Stimulated activated CD8-positive, alpha-beta memory T cell treated with anti-CD3 and anti-CD28 coated beads, Interleukin-4, amount 100 ng/mL, for 48 hours (primary cell): ENCODE measurements at places on chromosomes 3 and 15.

GRCh38 chr15:26773067-26773877 is 406 bp upstream of the GABRB3 start:
- DNase-seq = no peak

DNA sequence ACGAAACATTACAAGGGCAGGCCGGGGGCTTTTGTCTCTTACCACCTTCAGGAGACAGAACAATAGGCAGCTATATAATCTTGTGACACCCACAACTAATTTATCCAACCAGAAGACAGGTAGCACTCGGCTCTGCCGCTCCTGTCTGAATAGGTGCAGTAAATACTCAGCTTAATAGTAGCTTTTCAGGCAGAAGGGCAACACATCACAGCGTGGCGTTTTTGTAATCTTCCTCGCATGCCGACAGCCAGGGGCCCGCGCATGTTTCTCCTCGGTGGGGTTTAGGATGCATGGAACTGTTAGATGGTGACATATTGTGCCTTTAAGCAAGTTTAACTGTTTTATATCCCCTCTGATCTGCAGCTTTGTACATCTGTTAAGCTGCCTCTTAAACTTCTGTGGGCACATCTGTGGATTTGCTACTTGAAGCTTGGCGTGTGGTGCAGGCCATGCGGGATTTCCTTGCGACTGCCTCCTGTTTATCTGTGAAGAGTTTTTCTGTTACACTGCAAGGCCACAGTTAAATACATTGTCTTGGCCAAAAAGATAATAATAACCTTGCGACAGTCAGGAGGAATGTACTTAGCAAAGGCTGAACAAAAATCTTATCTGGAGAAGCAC is 123.2 kb upstream of the BNIP2 start:
- no peak for DNase-seq

DNA sequence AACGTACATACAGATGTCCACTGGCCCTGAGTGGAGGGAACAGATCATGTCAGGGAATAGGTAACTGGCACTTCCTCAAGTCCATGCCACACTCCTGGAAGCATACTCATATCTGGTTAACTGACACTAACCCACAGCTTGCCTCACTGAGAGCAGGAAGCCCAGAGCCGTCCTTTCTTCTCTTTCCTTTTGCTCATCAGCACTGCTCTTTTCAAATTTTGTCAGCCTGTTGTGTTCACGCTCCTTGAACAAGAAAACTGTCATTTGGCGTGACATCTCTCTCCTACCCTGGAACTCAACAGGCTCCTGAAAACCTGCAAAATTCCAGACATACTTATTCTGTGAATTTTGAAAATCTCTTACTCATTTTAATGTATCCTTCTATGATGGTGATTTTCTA is 360.2 kb downstream of the MAGI1 start:
- DNase-seq = no peak

DNA sequence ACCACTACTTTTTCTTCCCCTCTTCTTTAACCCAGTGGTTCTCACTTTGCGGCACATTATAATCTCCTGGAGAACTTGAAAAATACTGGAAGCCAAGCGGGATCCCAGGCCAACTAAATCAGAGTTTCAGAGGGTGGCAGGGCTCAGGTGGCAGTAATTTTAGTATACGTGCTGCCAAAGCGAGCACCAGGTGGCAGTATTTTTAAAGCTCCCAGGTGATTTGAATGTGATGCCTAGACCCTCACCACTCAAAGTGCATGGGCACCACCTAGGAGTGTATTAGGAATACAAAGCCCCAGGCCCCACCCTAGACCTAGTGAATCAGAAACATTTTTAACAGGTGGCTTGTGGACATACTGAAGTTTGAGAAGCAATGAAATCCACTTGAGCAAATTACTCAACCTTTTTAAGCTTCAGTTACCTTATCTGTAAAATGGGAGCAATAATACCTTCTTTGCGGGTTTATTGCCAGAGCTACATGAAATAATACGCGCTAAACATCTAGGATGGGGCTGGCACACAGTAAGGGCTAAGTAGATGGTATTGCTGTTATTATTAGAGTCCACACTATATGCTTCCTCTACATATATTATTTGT is 8.3 kb downstream of the B3GALNT1 start:
- no peak for DNase-seq

DNA sequence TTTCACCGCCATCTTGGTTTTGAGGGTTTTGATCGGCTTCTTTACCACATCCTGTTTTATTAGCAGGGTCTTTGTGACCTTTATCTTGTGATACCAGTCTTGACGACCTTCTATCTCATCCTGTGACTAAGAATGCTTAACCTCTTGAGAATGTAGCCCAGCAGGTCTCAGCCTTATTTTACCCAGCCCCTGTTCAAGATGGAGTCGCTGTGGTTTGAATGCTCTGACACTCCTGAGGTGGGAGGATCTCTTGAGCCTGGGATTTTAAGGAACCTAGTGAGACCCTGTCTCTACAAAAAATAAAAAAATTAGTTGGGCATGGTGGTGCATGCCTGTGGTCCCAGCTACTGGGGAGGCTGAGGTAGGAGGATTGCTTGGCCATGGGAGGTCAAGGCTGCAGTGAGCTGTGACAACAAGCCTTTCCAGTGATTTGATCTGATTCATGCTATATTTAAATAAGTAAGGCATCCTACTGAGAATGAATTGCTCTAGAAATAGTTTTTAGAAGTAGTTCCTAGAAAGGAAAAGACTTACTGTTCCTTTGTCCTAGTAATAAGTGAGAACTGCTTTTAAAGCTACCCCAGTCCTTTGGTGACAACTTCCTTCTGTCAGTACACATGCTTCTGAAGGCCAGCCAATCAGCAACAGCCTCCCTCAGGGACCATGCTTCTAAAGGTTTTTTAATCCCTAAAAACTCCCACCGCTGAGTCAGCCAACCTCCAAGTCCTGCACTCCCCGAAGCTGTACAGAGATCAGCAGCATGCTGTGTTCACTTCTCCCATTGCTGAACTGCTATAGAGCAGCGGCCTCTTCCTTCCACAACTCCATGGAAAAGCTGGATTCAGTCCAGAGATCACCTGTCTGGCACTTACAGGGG is 9.1 kb upstream of the CEMIP start:
- DNase-seq = no peak

DNA sequence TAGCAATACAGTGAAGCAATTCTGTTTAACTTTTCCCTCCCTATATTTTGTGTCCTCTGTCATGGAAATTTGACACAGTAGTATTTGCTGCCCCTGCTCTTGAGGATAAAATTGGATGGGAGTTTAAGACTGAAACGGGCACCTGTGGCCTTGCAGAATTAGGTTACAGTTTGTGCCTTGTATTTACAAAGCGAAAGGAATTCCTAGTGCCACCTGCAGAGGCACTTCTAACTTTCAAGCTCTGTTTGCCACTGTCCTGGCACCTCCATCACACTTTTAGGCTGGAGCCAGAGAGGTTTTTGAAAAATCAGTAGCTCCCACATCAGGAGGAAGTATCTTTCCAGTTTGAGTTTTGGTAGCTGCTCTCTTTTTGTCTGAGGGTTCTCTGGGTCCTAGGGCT is 39.5 kb downstream of the CD86 start:
- DNase-seq = no peak

DNA sequence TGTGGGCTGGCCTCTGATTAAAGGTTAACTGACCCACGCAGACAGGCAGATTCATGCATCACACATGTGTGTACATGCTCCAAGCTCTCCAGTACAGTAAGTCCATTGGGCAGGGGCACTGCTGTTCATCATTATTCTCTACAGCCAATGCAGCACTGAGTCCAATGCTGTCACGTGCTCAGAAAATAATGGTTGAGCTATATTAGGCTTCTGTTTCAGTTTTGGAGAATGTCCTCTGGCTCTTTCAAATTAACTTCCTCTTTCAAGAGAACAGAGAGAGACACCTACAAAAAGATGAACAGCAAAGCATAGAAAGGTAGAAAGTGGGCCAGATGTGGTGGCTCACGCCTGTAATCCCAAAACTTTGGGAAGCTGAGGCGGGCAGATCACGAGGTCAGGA is 202.6 kb downstream of the MEX3B start:
- no peak for DNase-seq

DNA sequence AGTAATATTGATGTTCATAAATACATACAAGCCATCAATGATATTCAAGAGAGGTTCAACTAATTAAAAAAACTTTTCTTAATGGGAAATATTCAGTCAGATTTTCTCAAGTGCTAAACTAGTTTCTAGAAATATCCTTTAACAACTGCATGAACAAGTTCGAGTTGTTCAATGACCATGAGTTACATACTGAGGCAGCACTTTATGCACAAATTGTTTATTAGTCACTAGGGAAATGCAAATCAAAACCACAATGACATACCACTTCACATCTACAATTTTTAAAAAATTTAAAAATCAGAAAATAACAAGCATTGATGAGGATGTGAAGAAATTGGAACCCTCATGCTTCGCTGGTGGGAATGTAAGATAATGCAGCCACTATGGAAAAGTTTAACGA is 62.4 kb downstream of the RAD18 start:
- DNase-seq = no peak

GRCh38 chr3:159806412-159806811 is 182.2 kb upstream of the IL12A start:
- DNase-seq = no peak

DNA sequence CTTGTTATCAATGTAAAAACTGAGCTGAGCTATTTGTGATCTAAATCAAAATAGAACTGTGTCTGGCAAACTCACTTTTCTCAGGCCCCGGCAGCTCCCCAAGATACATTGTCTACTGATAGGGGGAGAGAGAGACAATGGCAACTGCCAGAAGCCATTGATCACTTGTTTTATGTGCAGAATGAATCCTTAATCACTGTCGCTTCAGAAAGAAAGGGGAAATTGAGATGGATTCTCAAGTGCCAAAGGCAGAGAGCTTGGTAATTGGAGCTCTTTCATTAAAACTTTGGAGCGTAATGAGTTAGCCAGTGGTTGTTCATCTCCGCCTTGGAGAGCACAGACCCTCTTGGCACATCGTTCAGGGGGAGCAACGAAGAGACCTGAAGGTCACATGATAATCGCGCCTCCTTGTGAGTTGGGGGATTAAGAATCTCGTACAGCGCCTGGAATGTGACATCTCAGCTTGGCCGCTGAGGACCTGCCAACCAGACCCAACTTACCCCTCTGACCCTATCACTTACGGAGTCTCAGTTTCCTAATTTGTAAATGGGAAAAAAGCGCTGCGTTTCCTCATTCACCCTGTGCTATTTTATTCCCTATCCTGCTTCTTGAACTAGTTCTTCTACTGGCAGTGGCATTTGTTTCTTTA is 252.8 kb downstream of the VPS13C start:
- no peak for DNase-seq

- DNase-seq = no peak
Observed at GRCh38 chr15:96354731-96355567, 24.4 kb downstream of the NR2F2 start.

- no peak for DNase-seq
Observed at GRCh38 chr3:131553495-131554247, 50.9 kb upstream of the MRPL3 start.

GRCh38 chr3:76950590-76950989 is 89.3 kb upstream of the ROBO2 start:
- no peak for DNase-seq

GRCh38 chr15:84883466-84883865 is 996 bp upstream of the SLC28A1 start:
- no peak for DNase-seq

DNA sequence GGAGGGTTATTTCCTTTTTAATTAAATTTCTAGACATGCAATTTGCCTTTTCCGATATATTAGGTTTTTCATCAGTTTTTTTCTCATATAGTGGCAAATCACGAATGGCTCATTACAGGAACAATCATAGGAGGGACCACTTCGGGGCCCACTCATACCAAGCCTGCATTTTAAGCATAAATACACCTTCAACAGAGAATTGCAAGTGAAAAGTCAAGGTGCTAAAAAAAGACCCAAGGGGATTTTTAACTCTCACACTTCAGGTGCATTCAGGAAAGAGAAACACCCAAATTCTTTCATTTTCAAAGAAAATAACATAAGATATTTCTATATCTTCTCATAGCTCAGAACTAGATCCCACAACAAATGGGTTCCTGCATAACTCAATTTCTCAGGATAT is 979.6 kb upstream of the NR2F2 start:
- no peak for DNase-seq

- no peak for DNase-seq
Observed at GRCh38 chr3:58584690-58585004, 7.5 kb upstream of the FAM107A start.

- DNase-seq = no peak
Observed at GRCh38 chr3:61783993-61784718, 222.8 kb downstream of the PTPRG start.

DNA sequence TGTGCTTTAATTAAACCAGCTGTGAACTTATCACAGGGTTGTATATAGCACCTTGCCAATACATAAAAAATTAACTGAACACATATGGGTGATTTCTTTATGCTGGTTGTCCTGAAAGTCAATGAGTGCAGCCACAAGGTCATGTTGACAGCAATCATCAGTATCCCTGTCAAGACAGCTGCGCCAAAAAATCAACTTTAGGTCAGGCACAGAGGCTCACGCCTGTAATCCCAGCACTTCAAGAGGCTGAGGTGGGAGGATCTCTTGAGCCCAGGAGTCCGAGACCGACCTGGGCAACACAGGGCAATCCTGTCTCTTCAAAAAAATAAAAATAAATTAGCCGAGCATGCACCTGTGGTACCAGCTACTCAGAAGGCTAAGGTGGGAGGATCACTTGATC is 707.3 kb downstream of the SI start:
- DNase-seq = no peak
